ENCODE measurements at places on chromosomes 2 and 18.

DNA sequence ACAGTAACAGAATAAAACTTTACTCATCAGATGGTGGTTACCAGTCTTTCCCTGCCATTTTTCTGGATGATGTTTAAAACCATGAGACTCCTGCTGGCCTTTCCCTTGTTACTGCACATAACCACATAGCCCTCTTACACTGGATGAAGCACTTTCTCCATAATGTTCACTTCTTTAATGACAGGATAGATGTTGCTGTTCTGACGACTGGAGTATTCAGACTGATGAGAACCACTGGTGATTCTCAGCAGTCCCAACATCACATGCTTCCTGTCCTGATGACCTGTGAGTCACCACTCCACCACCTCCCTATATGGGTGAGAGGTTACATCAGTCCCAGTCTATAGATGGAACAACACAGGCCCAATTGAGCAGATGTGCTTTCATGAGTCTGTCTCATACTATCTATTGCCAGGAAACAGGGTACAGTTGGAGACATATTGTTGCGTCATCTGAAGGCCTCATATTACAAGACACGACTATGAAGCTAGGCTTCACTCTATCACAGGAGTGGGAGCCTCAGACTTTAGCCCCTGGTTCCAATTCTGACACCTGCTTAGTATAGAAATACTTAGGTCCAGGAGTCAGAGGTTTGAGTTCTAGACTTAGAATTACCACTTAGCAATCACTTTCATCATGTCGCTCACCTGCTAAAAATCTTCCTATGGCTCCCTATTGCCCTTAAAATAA lies 145.7 kb upstream of the KLF7 start:
- no peak for DNase-seq

DNA sequence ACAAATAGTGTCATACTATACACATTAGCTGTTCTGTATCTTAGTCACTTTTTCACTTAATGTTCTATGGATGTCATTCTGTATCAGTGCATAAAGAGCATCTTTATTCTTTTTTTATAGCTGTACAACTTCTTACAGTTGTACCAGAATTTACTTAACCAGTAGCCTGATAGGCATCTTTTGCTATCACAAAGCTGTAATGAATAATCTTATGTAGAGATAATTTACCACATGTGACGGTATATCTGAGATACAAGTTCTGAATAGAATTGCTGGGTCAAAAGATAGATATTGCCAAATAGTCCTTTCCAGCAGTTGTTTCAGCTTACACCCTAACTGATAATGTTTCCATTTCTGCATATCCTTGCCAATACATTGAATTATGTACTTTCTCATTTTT lies 70.0 kb downstream of the PTRHD1 start:
- DNase-seq, result no peak

GRCh38 chr2:49153252-49153651 lies 1.1 kb downstream of the FSHR start:
- DNase-seq, result no peak

- DNase-seq, result no peak
These were observed 344.0 kb upstream of the VWC2L start for GRCh38 chr2:214066862-214067261.
